ENCODE measurements at places on chromosomes 12 and 14.

- DNase-seq = peak; percentile 90
Observed at GRCh38 chr12:122841544-122842321, 6.5 kb downstream of the HIP1R start.

DNA sequence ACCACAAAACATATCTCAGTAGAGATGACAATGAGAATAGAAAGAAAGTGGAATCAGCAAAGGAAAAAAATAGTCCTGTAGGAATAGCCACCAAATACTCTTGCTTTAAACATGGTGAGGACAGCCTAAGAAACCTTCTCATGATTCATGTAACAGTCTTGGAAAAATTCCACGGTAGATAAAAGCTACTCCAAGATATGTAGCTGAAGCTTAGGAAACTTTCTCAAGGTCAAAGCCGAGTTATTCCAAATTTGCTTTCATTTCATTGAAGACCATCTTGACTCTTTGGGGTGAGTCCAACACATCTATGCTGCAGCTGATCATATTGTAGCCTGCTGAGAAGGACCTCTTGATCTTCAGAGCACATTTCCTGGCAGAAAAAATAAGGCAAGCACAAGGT is 157.6 kb downstream of the PAH start:
- peak; percentile 19 for DNase-seq

DNA sequence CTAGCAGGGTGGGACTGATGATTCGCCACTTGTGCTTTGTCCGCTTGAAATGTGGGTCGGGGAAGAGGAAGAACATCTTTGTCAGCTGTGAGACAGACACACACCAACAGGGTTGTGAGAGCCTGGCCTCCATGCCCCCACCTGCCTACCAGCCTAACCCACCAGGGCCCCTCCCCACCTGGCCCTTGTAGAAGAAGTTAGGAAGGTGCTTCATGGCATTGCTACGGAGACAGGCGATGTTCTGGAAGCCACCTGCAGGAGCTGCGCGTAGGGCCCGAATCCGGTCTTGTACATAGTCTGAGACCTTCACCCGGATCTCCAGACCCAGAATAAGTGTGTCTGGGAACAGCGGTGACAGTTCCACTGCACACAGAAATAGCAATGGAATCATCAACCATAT is 2.3 kb downstream of the METTL1 start:
- no peak for DNase-seq

DNA sequence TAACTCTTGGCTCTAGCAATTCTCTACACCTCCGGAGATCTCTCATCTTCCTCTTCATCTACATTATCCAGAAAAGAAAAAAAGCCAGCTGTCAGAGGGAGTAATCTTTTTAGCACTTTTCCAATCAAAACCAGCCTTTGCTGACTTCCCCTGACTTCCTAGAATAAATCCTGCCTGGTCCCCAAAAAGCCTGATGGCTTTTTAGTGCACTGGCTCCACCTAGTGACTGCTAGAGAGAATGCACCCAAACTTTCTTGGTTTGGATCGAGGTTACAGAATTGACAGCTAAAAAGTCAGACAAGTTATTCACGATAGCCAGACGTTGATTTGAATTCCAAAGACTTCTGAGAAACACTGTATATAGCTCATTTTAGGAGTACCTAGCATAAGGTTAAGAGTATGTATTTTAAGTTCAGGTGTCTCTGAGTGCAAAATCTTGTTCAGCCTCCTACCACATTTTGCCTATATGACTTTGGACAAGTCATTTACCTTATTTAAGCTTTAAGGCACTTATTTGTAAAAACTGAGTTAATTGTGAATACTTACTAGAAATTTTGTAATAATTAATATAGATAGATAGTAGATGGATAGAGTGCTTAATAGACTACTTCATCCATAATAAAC is 185.7 kb upstream of the GRIN2B start:
- peak; percentile 51 for DNase-seq

GRCh38 chr12:131805421-131805820 is 22.8 kb upstream of the MMP17 start:
- DNase-seq = no peak

GRCh38 chr12:19967001-19967400 is 401.3 kb upstream of the PDE3A start:
- DNase-seq = no peak

GRCh38 chr12:42135259-42135814 is 9.3 kb downstream of the GXYLT1 start:
- DNase-seq = peak; percentile 79

GRCh38 chr12:20832911-20833310 is 22.4 kb downstream of the SLCO1B3 start:
- no peak for DNase-seq

- no peak for DNase-seq
Observed at GRCh38 chr12:43069768-43070221, 480.2 kb upstream of the PRICKLE1 start.

DNA sequence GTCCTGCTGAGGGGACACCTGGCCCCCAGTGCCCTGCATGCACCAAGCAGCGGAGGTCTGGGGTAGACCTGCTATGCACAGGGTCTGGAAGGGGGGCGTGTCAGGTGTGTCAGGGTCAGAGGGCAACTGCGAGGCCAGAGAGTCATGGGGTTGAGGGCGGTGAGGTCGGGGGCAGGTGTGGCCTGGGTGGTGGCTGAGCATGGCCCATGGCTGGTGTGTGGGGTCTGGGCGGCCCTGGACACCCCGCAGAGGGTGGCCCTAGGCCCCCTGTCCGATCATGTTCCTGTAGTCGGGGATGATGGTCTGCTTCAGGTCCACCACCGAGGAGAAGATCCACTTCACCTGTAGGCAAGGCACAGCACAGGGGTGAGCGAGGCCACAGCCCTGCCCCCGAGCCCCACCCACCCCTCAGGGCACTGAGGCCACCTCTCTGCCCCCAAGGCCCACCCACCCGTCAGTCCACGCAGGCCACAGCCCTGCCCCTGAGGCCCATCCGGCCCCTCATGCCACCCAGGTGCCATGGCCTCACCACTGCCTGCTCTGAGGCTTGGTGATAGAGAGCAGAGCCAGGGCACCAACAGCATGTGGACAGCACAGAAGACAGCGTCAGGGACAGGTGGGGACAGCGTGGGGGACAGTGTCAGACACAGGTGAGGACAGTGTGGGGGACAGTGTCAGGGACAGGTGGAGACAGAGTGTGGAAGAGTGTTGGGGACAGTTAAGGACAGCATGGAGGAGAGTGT is 211.3 kb downstream of the TMEM121 start:
- no peak for DNase-seq

DNA sequence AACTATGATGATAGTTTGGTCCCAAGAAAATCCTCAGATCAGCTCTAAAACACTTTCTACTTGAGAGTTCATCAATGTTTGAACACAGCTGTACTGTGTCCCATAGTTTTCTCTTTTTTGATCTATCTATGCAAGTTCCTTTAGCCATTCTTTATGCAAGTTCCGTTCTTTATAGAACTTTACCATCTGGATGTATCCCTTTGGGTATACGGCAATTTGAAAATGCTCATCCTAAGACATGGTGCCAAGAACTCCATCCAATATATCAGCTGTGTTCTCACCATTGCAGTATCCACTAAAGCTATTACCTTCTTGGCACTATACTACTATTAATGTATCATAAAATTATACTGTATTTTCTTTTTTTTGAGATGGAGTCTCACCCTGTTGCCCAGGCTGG is 276.9 kb downstream of the NOVA1 start:
- no peak for DNase-seq

DNA sequence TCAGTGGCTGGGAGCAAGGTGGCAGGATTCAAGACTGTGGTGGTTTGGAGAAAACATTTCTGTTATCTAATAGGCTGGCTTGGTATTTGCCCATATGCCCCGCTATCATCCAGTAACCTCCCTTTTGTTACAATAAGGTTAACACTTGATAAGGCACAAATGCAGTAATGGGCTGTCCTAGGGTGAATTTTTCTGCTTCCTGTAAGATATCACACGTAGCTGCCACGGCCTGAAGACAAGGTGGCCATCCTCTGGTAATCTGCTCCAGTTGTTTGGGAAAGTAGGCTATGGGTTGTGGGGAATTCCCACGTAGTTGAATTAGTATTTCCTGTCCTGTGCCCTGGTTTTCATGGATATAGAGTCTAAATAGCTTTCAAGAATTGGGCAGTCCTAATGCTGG is 23.1 kb downstream of the ANG start:
- no peak for DNase-seq

DNA sequence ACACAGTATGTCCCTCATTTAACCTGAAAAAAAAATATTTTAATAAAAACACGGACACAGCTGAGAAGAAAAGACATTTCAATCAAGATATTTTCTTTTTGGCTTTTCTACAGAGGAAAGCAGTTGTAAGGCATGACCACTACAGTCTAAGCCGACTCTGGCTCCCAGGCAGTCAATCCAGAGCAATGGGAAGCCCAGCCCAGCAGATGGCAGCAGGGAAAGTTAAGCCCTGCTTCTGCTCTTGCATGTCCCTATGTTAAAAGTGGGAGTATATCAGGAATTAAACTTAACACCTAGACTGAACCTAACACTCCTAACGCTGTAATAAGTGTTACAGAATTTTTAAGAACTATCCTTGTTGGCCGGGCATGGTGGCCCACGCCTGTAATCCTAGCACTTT is 19.5 kb upstream of the HAL start:
- peak; percentile 39 for DNase-seq

GRCh38 chr14:61128382-61129167 is 147.5 kb downstream of the SLC38A6 start:
- DNase-seq = peak; percentile 50

GRCh38 chr14:68583548-68584280 is 209.2 kb downstream of the ZFP36L1 start:
- DNase-seq = no peak

DNA sequence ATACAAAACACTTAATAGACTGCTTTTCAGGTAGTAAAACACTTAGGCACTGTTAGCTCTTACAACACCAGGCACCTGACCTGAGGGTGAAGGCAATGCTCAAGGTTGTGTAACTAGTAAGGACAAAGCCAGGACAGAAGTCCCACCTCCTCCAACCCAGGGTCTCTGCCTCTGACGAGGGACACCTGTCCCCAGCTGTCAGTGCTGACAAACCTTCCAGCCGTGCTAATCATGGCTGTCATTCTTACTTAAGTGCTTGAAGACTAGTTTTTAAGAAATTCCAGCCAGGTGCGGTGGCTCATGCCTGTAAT is 62.5 kb upstream of the MAX start:
- DNase-seq = no peak

DNA sequence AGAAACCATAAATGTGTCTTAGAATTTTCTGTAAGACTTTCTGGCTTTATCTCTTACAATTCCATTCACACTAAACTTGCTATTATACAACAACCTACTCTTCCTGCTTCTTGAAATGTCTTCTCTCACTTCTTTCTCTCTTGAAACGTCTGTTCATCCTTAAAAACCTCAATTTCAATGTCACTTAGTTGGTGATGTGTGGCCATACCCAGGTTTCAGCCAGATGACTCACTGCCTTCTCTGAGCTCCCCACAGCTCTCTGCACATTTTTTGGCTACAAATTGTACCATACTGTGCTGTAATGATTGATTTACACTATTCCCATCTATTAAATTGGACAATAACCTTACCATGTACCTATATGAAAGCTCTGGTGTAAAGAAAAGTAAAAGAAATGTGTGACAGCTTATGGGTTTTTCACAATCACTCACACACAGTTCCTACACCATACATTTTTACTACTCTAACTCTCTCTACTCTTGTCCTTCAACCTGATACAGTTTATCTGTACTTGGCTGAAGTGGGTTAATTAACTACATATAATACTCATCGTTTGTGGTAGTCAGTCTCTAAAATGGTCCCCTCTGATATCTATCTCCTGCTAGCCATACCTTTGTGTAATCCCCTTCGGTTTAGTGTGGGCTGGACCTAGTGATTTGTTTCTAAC is 222.1 kb downstream of the NELL2 start:
- no peak for DNase-seq

DNA sequence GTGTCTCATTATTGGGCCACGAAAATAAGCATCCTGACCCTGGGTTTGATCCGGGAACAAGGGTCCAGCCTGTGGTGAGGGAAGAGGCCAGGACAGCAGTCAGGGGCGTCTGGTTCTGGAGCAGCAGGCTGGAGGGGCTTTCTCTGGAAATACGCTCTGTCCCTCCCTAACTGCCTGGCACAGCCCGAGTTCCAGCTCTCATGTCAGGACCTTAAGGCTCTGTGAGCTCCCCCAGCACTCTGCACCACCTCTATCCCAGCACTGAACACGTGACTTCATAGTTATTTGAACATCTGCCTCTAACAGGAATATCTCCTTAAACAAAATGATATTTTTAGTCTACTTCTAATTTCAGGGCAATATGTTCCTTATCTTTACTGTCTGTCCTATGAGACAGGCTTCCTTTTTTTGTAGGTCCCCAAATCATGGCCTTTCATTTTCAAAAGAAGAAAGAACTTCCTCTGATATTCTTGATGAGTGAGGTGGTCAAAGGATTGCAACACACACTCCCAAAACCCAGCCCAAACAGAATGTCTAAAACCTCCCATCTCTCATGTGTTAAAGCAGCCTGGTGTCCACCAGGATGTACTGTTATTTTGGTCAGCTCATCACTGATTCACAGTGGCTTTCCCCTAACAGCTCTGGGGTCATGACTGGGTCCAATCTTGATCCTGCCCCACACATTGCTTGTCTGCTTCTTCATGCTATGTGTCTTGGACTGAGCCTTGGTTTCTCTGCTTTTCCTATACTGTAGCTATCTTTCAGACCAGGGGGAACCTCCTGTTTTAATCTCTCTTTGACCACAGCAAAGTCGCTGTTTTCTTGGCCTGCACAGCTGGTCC is 9.7 kb downstream of the AQP6 start:
- DNase-seq = peak; percentile 39

- DNase-seq = peak; percentile 85
Observed at GRCh38 chr14:88551094-88551870, 3.5 kb downstream of the PTPN21 start.

DNA sequence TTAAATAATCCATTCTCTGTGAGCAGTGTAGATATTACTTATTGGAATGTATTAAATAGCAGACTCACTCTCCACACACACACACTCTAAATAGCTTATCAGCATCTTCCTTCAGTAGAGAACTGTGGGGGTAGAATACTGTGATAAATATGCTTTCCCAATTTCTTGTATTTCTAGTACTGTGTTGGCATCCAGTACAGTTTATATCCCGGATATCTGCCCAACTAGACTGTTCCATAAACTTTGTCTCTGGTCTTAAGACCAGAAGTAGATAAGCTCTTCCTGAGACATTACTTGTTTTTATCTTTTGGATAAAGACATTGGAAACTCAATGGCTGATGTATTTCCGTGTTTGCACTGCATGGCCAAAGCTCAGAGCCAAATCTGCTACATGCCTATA is 136.2 kb upstream of the PDZRN4 start:
- no peak for DNase-seq

GRCh38 chr12:67790660-67791059 is 142.1 kb downstream of the DYRK2 start:
- peak; percentile 46 for DNase-seq
